ENCODE measurements at places on chromosomes 13 and 19.

DNA sequence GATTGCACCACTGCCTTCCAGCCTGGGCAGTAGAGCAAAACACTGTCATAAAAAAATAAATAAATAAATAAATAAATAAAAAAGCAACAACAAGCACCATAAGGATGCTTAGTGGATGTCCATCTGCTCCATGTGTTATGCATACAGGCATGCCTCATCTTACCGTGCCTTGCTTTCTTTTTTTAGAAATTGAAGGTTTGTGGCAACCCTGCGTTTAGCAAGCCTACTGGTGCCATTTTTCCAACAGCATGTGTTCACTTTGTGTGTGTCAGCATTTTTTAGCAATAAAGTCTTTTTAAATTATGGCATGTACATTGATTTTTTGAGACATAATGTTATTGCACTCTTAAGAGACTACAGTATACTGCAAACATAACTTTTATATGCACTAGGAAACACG lies 68.3 kb downstream of the PEPD start:
- no peak for DNase-seq

GRCh38 chr19:9597027-9597426 lies 12.7 kb upstream of the ZNF121 start:
- peak; percentile 94 for DNase-seq

DNA sequence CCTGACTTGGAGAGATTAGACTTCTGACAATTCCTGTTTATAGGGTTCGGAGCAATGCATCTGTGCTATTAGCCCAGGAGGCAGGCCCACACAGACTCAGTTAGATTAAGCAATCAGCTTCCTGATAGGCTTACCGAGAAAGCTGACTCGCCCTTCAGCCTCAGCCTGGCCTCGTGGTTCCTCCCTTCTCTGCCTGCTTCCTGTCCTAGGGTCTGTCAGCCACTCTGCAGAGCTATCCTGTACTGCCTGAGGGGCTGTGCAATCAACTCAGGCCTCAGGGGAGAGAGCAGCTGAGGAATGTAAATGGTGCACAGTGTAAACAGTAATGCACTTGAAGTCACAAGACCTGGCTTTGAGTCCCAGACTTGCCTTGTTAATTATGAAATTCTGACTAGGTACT lies 30.7 kb downstream of the HTR2A start:
- DNase-seq = peak; percentile 43

DNA sequence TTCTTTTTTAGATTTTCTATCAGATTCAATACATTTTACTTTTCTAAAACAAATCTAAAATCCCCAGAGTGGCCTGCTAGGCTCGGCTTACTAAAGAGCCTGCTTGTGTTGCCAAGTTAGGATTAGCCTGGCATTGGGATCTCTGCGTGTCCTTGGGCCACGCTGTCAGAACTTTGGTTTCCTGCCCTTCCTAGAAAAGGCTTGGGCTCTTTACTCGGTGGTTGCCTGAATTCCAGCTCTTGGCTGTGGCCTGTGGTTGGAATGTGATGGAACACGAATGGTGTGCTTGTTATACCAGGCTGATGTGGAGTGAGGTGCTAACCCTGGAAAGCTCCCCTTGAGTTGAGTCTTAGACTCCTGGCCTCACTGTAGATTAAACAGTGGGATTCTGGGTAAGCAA lies 8.5 kb downstream of the SPATA13 start:
- DNase-seq = no peak

- no peak for DNase-seq
These were observed 298.3 kb downstream of the DIAPH3 start for GRCh38 chr13:59865398-59865797.

GRCh38 chr19:5302396-5302795 lies 38.2 kb downstream of the PTPRS start:
- no peak for DNase-seq

- no peak for DNase-seq
These were observed 301.2 kb downstream of the ZNF536 start for GRCh38 chr19:30673336-30673735.

GRCh38 chr13:31749929-31750328 lies 10.6 kb downstream of the RXFP2 start:
- DNase-seq = peak; percentile 88

GRCh38 chr13:108948251-108948671 lies 318.9 kb downstream of the MYO16 start:
- DNase-seq = no peak

GRCh38 chr19:29815231-29815630 lies 3.4 kb downstream of the CCNE1 start:
- no peak for DNase-seq

GRCh38 chr19:33221638-33222037 lies 4.0 kb downstream of the SLC7A10 start:
- no peak for DNase-seq

DNA sequence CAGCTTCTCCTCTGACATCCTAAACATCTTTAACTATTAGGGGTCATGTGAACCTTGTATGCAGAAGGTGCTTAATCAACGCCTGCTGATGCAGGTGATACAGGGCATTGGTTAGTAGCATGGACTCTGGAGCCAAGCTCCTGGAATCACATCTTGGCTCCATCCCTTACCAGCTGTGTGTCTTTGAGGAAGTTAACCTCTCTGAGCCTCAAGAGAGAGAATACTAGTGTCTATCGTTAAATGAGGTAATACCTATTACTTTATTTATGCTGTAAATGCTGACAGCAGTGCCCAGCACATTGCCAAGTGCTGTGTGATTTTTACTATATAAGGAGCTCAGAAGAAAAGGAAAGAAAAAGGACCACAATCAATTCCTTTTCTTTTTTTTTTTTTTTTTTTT lies 11.2 kb upstream of the SELENOW start:
- no peak for DNase-seq

- DNase-seq = no peak
These were observed 183.0 kb downstream of the STK24 start for GRCh38 chr13:98393873-98394272.

DNA sequence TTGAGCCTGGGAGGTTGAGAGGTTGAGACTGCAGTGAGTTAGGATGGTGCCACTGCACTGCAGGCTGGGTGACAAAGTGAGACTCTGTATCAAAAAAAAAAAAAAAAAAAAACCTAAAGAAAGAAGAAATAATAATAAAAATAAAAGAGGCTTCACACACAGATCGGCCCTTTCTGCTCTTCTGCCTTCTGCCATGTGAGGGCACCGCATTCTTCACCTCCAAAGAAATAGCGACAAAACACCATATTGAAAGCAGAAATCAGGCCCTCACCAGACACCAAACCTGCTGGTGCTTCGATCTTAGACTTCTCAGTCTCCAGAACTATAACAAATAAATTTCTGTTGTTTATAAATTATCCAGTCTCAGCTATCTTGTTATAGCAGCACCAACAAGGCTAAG lies 3.0 kb downstream of the ZNF649 start:
- no peak for DNase-seq

DNA sequence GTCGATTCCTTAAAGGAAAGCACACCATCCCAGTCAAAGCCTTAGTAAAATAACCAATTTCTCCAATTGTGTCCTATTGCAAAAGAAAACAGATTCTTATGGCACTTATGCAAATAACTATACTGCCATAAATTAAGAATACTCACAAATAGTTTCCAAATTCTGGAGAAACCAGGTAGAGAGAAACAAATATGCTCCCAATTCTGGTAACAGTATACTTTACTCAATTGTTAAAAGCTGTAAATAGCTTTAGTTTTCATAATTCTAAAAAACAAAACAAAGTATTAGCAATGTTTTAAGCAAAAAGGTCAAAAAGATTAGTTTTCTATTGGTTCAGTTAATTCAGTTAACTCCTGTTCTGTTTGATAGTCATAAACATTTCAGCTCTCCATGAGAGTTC lies 18.2 kb upstream of the UBAC2 start:
- no peak for DNase-seq

DNA sequence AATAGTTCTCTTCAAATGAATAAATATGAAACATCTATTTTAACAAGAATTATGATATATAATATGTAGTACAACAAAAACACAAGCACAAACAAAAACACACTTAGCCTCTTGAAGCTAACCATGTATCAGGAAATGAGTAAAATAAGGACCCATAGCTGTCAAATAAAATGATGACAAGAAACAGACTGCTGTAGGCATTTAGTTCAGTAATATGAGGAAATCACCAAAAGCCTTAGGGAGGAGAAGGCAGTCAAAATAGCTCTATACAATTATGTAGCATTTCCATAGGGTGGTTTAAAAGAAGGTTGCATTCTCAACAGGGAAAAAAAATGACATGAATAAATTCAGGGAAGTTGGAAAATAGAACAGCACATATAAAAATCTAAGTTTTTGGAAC lies 163.4 kb downstream of the PCDH20 start:
- no peak for DNase-seq

GRCh38 chr13:53683608-53684007 lies 655.0 kb downstream of the OLFM4 start:
- no peak for DNase-seq
